ENCODE measurements at places on chromosomes 4 and X.

GRCh38 chr4:110589297-110589696 lies 33.6 kb downstream of the PITX2 start:
- no peak for DNase-seq

DNA sequence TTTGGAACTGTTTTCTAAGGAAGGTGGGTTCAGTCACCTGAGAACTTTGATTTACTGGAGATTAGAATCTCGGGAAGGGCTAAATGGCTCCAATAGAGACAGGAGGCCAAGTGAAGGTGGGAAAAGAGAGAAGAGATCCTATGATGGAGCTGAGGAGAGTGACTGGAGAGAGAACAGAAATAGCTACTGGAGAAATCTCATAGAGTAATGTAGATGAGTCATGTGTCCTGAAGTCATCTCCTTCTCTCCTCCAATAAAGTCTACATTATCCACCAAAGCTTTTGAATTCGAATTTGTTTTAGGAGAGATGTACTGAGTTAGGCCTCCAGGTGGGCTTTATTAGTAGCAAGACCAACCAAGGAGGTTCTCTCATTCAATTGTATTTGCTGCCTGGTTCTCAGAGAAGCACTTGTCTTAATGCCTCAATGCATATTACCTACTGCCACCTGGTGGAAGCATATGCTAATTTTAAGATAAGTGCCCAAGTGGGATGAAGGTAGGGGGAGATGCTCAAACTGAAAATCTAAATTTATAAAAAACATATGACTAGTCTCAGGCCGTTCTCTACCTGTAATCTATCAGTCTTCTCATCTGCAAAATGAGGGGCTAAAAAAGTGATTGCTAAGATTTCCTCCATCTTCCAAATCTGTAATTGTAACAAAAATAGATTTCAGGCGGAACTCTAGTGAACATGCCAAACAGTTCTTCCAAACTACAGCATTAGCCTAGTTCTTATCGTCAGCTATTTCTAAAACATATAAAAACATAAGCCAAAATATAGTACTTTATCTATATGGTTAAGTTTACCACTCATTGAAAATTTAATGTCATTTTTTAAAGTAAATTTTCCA lies 24.4 kb downstream of the TXK start:
- DNase-seq: no peak

DNA sequence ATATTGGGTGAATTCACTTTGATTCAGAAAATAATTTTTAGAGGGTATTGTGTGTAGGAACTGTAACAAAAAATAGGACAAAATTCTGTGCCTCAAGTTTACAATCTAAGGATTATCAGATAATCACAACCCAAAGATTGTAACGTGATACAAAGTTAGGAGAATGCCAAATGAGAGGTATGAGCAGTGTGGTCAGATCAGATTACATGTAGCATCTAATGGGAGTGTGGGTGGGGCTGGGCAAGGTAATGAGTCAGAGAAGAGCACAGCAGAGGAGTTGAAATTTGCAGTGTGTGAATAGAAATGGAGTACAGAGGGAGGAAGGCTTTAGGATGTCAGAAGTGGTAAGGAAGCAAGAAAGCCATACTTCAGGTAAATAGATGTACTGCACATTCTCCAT lies 103.4 kb upstream of the TEX13A start:
- DNase-seq: no peak

- DNase-seq: no peak
Observed at GRCh38 chr4:66872661-66873060, 672.6 kb downstream of the CENPC start.

DNA sequence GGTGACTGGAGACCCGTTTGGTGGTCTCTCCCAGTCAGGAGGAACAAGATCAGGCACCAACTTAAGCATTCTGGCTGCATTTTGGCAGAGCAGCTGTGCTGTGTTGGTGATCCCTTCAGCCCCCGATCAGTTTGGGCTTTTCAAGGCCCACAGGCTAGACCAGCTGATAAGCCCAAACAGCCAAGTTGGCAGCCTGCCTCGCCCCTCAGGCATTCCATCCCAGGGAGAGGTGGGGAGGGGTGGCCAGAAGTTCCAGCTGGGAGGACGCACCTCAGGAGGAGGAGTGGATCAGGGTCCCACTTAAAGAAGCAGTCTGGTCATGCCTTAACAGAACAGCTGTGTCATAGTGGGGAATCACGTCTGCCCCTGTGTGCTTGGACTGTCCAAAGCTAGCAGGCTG lies 105.8 kb downstream of the CHIC1 start:
- no peak for DNase-seq

DNA sequence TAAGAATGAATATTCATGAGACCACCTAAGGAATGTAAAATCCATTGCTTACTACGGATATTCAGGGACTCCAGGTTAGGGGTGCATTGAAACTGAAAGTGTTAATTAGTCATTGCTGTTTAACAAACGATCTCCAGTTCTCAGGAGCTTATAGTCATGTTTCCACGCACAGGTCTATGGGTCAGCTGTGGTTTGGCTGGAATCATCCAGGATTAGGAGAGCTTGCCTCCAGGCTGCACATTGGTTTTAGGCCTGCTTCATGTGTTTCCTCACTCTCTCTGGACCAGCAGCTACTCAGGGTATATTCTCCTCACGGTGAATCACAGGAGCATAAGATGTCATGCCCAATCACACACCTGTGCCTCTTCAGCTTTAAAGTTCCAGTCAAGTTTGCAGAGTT lies 98.9 kb downstream of the ATXN3L start:
- DNase-seq: no peak

- no peak for DNase-seq
Observed at GRCh38 chrX:14801136-14801535, 71.7 kb downstream of the FANCB start.

DNA sequence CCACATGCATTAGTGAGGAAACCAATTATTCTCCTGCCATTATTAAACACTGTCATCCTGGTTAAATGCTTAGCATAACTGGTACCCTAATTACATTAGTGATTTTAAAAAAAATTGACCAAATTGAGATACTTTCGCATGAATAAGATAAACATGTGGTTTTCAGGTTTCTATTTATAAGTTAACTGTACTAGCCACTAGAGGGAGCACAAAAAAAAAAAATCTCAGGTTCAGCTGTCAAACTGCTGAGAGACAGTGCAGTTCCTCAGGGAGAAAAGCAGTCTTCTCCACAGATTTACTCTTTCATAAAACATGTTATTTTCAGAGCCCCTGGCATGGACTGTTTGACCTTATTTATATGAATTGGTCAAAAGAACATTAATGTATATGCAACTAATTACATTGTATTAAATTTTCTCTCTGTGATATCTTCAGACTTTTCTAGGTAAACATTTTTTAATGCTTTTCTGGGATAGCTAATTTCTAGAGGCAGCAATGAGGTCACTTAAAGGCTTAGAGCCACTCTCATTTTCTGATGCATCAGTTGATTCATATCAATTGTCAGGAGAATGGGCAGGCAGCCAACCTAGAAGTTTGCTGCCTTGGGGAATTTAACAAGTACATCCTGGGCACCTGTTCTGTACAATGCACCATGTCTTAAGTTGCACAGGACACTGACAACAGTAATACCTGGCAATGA lies 167.5 kb downstream of the CDS1 start:
- DNase-seq: no peak

- DNase-seq: peak; percentile 50
Observed at GRCh38 chrX:119887721-119888425, 7.8 kb upstream of the AKAP14 start.

Data from stimulated activated CD4-positive, alpha-beta T cell treated with anti-CD3 and anti-CD28 coated beads, Interleukin-12 subunit alpha, Interleukin-12 subunit beta, amount 100 ng/mL, for 24 hours (primary cell).